Fibroblast of pulmonary artery (primary cell): ENCODE measurements at places on chromosomes 6 and 20.
A peak's percentile ranks its signal among the peaks of the same experiment; 100 is the strongest.

- no peak for DNase-seq
Observed at GRCh38 chr6:39441301-39441700, 118.8 kb upstream of the KCNK16 start.

DNA sequence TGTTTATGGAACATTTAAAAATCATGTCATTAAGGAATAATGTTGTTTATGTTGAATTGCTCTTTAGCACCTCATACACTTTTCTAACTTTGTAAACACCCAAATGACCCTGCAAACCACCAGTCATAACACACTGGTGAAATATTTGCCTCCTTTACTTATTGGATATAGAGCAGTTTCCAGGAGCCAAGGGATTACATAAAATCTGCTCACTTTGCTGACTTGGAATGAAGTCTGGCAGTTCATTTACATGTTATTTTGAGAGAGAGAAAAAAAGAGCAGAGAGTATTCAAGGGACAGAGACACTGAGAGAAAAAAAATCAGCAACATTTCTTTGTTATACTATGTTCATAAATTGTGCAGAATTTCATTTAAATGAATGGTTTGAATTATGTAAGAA lies 46.6 kb upstream of the DEFB112 start:
- DNase-seq: no peak

DNA sequence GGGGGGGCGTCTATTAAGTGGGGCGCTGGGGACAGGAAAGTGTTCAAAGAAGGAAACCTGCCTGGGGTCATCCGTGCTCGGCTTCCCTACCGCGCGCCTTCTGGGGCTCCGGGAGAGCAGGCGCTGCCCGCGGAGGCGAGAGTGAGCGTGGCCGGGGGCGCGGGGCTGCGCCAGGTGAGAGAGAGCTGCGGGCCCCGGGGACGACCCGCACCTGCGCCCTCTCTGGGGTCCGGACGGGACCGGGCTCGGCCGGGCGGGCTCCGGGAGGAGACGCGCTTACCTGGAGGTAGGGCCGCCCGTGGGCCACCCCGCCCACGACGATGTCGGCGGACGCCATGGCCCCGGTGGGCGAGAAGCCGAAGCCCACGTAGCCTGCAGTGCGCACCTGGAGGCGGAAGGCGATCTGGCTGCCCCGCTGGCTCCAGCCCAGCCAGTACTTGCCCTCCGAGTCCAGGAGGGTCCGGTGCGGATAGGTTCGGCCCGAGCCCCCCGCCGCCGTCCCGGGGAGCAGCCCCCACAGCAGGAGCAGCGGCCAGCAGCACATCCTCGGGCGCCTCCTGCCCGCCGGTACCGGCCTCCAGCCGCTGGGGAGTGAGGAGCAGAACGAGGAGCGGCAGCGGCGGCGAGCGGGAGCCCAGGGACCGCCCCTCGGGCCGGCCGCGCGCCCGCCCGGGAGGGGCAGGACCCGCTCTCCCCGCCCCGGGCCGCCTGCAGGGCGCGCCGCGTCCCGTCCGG lies at the start of gene MOXD1:
Gene MOXD1, minus strand, starts transcription at position 593 of the 735 bp plus-strand sequence. Its CDS starts 49 bp downstream, at position 544.
- DNase-seq: peak; percentile 34

GRCh38 chr6:68710916-68711315 lies 75.8 kb downstream of the ADGRB3 start:
- DNase-seq: no peak

DNA sequence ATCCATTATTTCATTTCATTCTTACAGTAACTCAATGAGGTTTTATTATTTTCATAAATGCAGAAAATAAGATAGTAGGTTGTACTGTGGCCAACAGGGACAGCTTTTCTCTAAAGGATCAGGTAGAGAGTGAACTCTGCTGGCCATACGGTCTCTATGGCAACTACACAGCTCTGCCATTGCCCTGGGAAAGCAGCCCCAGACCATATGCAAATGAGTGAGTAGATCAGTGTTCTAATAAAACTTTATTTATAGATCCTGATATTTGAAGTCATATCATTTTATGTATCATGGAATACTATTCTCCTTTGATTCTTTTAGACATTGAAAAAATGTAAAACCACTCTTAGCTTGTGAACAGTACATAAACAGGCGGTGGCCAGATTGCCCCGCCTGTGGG lies 192.5 kb upstream of the RREB1 start:
- peak; percentile 41 for DNase-seq

DNA sequence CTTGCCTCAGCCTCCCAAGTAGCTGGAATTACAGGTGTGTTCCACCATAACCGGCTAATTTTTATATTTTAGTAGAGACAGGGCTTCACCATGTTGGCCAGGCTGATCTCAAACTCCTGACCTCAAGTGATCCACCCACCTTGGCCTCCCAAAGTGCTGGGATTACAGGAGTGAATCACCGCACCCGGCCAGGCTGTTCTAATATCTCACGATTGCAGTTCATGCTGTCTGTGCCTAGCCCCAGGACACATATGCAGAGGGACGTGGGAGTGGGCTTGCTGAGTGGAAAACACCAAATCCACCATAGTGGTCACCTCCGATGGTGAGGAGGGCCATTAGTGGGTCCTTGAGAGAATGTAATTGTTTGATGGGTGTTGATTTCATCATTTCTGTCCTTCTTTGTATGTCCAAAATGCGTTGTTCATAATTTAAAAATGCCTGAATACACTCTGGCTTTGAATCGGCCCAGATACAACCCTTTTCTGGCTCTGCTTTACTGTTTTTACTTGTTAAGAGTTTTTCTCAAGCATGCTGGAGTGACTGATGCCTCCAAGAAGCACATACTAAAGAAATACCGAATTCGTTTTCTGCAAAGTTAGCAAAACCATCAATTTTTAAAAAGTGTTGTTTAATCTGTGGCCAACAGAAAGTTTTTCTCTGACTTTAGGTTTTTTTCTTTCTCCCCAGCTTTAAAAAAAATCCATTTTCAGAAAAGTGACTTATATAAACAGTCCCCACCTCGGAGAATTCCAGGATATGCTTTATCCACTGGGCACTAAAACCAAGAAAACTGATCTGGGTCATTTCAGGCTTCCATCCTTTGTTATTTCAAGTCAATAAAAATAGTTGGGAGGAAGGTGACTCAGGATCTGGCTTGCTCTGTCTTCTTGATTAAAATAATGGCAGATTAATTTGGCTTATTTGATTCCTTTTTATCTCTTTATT lies 18.8 kb upstream of the RALGAPA2 start:
- DNase-seq: peak; percentile 39

- no peak for DNase-seq
Observed at GRCh38 chr20:39961637-39962244, 727.3 kb downstream of the MAFB start.

DNA sequence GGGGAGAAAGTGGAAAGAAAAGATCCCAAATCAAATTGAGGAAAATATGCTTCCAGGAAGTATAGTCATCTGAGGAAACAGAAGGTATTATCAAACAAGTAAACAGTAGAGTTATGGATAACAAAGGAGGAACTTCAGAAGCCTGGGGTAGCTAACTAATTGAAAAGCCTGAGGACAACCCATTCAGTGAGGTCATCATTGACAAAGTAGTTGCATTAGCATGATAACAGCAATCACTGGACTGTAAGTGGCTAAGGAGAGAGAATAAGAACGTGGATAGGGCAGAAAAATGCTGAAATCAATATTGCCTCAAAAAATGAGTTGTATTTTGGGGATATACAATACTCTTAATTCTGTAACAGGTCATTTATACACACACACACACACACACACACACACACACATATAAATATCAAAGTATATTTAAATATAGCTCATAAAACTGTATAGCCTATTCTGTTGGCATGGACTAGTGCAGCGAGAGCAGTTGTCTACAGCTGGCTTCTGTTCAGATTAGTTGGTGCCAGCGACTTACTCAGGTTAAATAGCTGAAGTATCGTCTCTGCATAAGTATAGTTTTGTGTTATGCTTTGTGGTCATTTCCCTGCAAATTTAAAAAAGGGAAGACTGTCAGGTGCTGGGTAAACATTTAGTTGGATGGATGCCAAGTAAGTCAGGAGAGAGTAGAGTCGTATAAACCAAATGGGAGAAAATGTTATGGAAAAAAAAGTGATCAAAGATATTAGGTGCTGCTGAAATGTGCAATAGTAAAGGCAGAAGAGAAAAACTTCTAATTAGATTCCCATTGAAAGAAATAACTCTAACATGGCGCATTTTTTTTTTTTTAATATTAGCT lies 33.8 kb upstream of the CTAGE9 start:
- no peak for DNase-seq

GRCh38 chr6:13012977-13013680 lies 296.6 kb downstream of the PHACTR1 start:
- DNase-seq: peak; percentile 7

GRCh38 chr6:136525586-136526195 lies 24.5 kb downstream of the MAP7 start:
- DNase-seq: peak; percentile 4

GRCh38 chr6:111973927-111974639 lies 79.8 kb upstream of the CCN6 start:
- peak; percentile 77 for DNase-seq

DNA sequence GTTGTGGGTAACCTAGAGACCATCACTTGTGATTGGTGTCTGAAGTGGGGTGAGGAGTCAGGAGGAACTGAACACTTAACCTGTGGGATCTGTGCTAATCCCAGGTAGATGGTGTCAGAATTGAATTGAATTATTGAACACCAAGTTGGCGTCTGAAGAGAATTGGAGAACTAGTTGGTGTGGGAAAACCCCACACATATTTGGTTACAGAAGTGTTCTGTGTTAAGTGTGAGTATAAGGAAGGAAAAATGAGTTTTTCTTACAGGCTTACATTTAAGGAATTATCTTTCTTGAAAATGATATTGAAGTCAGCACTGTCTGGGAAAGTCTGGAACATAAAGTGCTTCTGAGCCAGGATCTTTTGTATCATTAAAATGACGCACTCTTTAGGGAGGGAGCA lies 182.9 kb upstream of the ECI2 start:
- DNase-seq: no peak

DNA sequence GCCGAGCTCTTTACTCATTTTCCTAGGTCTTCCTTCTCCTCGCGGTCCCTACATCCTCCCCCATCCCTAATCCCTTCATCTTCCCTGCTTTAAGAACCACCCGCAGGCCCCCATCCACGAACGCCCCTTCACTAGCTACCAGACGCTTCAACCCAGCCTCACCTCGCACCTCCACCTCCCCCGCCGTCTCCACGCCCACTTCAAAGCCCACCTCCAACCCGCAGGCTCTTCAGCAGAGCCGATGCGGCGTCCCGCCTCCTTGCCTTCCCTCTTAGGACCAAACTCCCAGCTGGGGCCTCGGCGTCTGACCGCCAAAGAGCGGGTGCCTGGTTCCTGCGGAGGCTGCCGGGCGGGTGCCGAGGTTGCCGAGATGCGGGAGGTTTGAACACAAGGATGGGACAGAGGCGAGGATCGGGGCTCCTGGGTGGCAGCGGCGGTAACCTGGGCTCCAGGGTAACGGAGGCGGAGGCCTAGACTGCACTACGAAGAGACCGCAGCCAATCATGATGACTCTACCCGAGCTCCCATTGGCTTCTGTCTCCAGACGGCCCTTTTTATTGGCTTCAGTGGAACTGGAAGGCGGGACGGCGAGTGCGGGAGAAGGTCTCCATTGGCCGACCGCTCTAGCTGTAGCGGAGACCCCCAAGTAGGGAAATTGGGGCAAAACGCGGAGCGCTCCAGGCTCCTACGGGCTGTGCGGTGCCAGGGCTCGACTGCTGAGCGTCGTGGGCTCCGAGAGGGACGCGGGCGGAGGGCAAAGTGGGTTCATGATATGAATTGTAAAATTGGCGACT lies at the start of gene LCA5:
Gene LCA5, minus strand, starts transcription at position 477 of the 794 bp plus-strand sequence. CDS start 18,536 bp downstream, outside the sequence.
- peak; percentile 98 for DNase-seq

DNA sequence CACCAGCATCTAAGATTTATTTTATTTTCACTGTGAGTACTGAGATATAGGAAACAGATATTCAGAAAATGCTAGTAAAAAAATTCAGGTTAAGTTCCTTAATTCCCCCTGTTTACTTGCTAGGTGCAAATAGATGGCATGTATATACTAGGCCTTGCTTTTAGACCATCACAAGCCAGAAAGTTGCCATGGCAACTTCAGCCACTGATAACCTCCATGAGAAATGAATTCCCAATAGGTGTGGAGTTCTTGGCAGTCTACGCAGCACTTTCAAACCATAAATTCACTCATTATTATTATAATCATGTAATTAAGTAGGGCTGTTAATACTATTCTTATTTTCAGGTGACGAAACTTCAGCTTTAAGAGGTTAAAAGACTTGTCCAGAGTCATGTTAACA lies 251.6 kb upstream of the TFAP2D start:
- DNase-seq: no peak

GRCh38 chr6:158605266-158605878 lies 39.2 kb downstream of the DYNLT1 start:
- DNase-seq: peak; percentile 85

DNA sequence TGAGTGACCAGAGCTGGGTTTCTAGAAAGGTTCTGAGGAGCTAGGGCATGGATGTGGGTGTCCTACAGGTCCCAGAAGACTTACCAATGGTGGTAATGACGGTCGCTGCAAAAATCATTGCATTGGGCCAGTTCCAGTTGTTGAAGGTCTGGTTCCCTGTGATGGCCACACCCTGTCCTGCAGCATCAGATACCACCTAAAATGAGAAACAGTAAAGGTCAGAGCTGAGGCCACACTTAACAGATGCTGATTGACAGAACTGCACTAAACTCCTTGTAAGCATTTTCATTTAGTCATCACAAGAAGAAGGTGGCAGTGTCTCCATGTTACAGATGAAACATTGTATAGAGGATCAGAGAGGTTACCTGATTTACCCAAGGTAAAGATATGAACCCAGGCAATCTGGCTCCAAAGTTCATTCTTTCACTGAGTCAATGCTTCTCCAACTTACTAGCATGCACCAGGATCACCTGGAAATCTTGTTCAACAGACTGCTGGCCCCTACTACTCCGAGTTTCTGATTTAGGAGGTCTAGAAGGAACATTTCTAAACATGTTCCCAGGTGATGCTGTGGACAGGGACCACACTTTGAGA lies 33.4 kb downstream of the KCNK5 start:
- no peak for DNase-seq

DNA sequence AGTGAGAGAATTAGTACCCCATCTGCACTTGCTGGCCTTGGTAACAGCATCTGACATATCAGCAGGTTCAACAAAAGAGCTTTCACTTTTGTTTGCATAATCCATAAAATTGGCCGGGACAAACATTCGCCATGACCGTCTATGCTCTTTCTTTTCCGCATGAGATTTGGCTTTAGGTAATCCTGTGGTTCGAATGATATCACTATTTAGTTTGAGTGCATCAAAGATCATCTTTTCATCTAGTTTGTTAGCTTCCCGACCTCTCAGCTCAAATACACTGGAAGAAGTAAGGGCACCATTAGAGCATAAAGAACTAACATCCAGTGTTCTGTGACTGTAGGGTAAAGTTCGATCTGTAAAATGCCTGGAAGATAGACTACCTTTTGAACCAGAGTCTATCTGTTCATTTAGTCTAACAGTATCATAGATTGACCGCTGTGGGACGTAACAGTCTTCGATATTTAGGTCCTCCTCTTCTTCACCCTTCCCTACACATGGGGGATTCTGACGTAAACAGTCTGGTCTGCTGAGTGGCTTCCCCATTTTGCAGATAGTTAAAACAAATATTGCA lies 101.6 kb downstream of the DST start:
- DNase-seq: no peak

GRCh38 chr20:49432550-49432949 lies 49.9 kb downstream of the KCNB1 start:
- DNase-seq: no peak

GRCh38 chr6:11044712-11045167 lies 635 bp upstream of the ELOVL2 start:
- no peak for DNase-seq
